ENCODE measurements at places on chromosomes 11 and 22.

DNA sequence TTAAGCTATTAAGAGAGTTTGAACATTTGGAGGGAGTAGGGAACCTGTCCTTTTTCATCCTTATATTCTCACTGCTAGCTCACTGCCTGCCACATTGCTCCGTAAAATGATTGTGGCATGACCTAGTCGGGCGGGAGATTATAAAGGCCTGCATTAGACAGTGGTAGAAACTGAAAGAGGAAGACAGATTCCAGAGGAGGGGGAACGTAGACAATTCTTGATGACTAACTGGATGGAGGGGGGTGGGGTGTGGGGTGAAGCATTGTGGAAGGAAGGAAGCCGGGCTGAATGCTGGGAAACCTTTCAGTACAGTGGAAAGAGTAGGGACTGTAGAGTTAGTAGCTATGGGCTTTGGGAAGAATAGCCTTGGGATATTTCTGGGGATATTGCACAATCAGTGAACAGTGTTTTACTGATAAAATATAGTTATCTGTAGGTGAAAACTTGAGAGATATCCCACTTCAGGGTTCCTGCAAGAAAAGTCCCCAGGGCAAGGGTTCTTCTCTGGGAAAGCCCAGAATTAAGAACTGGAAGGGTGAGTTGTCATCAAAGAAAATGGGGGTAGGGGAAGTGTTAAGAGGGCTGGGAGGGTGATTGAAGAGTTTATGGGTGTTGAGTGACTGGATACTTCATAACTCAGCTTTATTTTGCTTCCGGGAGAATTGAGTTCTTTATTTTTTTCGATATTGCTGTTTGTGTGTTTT is 2.1 kb downstream of the MED15 start:
- peak; percentile 63 for DNase-seq

GRCh38 chr11:105046898-105047579 is 1.9 kb upstream of the CARD16 start:
- DNase-seq = no peak

DNA sequence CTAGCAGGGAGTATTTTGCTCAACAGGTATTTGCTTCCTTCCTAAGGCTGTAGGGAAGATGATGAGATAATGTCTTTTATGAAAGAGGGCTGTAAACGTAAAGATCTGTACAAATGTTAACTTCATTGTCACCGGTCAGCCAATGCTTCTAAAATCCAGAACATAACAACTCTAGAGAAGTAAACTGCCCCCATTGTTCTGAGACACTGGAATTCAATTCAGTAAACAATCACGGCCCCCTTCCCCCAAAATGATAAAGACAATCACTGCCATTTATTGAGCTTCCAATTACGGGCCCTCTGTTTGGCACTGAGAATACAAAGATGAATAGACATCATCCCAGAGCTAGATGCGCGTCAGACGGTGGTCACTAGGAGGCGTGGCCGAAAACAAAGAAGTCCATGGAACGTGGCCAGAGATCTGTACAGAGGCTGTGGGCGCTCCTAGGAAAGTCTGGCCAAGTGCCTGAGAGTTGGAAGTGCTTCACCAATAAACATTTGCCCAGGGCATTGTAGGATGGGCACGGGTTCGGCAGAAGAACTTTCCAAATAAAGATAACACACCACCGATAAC is 576 bp downstream of the TMEM258 start:
- peak; percentile 63 for DNase-seq

- peak; percentile 26 for DNase-seq
These were observed 182.7 kb downstream of the ADAMTS15 start for GRCh38 chr11:130631119-130631518.

- no peak for DNase-seq
These were observed 1043.0 kb downstream of the TBC1D22A start for GRCh38 chr22:47805394-47805935.

GRCh38 chr11:109749476-109749875 is 327.5 kb downstream of the C11orf87 start:
- DNase-seq = no peak

DNA sequence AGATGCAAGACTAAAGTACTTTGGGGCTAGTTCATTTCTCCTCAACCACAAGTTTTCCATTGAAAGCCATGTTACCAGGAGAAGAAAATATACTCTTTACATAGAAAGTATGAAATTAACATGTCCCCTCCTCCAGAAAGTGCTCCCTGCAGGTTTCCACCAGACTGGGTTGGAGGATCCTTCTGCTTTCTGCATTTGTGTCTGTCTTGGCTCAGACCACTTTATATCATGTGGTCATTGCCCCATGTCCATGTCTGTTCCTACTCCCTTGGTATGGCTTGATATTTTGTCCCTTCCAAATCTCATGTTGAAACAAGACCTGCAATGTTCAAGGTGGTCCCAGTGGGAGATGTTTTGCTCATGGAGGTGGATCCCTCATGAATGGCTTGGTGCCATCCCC is 28.4 kb upstream of the ACER3 start:
- DNase-seq = no peak

GRCh38 chr22:22123118-22123959 is 121.2 kb upstream of the VPREB1 start:
- DNase-seq = no peak
